ENCODE measurements at places on chromosomes 2 and 18. TPM values are rescaled to one million over a fixed set of nuclear protein-coding genes. Genes with fewer than 3 reads are reported as not detected.
A peak's percentile ranks its signal among the peaks of the same experiment; 100 is the strongest.

DNA sequence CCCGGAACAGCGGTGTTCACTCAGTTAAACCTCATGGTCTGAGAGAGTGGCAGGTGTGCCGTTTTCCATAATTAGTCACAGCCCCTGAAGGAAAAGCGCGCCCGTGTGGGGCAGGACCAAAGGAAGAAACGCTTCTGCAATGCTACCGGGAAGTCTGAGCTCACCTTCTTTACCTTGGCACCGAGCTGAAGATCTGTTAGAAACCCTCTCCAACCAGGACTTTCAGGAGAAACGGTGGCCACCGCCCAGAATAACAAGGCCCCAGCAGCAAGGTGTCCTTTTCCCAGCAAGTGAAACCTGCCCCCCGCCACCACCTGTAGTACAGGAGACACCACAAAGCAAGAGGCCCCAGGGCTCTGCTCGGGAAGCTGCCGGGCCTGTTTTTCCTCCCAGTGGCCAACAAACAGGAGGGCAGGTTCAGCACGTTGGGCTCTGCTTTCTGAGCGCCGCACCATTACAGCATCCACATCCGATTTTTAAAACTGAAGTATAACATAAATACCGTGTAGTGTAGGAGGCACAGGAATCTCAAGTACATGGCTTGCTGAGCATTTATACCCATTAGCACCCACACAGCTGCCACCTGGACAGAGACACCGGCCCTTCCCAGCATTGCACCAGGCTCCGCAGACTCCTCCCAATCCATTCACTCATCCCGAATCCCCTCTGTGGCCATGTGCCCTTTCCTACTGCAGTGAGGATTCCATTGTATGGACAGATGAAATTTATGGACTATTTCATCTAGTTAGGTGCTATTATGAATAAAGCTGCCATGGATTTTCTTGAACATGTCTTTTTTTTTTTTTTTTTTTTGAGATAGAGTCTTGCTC is 121.8 kb upstream of the RIOK3 start:
- DNase-seq: peak; percentile 37

GRCh38 chr2:74779265-74779558 is 54.7 kb upstream of the HK2 start:
- DNase-seq: no peak

DNA sequence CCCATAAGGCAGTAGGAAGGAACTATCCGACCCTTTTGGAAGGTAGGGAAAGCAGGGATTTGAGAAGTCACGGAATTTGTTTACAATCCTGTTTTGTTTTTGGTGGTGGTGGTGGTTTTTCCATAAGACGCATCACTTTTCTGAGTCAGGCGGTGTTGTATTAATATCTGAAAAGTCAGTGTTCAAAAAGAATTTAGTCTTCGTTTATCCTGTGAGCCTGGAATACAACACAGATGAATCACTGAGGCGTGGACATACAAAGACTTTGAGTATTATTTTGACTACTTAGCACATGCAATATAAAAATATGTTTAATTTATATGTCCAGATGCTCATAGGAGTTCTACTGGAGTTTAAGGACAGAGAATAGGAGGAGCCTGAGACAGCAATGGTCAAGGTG is 785 bp downstream of the ZNF892 start:
- DNase-seq: no peak

DNA sequence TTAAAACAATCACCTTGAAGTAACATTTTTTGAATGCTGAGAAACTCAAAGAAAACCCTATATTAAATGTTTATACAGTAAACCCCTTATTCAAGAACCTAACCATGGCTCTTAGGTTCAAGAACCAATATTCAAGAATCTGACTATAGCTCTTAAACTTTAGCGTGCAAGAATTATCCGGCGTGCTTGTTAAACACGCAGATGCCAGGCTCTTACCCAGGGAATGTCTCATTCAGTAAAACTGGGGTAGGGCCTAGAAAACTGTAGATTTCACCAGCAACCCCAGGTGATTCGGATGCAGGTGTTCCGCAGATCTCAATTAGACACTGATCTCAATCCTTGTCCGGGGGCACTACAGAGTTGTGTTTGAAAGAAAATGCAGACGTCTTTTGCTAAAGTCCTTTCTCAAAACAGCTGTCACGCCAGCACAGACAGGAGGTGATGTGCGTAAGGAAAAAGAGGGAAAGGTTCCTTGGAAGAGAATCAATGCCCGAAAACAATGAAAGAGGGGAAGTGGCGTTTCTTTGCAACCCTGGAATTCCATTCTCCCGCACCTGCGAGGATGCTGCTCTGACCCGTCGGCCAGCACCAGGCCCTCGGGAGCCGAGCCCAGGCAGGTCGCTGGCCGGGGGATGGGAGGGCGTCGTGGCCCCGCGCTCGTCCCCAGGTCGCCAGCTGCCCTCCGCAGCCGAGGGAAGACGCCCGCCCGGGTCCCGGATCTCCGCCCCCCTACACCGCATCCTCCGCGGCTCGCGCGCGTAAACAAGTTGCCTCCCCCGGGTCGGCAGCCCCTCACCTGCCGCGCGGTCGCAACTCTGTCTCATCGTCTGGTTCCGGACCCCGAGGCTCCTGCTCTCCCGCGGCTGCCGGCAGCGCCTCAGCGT is 851 bp downstream of the EIF2AK3 start:
- peak; percentile 40 for DNase-seq

GRCh38 chr2:3010001-3010400 is 367.6 kb downstream of the EIPR1 start:
- DNase-seq: no peak

DNA sequence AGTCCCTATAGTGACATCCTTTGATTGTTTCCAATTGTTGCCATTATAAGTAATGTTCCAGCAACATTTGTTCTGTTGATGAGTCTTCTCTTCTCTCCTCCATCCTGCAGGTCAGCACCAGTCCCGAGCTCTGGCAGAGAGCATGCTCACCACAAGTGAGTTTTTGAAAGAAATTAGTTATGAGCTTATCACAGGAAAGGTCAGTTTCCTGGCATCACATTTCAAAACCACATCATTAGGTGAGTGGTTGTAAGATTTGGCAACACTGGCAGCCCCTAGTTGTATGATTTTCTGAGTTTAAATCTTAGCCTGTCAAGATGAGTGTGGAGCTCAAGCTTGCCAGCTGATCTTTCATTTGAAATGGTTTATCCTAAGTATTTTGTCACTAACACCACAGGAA is 149.6 kb downstream of the ESCO1 start:
- DNase-seq: no peak

DNA sequence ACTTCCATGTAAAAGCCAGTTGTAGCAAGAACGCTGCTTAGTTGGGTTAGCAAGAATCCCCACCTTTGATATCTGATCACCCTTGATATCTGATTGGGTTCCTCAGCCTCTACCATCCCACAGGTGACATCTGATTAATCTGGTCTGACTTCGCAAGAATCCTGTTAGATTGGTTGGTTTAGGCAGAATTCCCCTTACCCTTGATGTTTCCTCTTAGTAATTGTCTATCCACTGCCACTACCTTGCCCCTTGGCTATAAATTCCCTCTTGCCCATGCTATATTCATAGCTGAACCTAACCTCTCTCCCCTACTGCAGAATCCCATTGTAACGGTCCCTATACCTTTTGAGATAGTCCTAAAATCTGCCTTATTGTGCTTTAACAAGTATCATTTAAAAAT is 33.1 kb downstream of the PRKRA start:
- DNase-seq: no peak

DNA sequence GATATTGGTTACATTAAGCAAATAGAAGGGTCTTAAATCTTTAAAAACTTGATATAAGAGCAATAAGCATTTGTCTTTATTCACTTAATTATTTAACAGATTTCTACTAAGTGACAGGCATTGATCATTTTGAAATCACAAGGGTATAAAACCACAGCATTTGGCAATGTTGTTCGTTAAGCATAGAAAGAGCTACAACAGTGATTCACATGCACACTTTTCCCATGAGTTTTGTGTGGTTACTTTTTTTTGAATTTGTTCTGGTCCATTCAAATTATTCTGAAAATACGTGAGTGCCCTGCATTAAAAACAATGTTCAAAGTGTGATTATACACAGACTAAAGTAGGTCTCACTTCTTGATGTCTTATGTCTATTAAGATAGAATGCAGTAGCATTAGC is 52.2 kb downstream of the LYPD6B start:
- no peak for DNase-seq

DNA sequence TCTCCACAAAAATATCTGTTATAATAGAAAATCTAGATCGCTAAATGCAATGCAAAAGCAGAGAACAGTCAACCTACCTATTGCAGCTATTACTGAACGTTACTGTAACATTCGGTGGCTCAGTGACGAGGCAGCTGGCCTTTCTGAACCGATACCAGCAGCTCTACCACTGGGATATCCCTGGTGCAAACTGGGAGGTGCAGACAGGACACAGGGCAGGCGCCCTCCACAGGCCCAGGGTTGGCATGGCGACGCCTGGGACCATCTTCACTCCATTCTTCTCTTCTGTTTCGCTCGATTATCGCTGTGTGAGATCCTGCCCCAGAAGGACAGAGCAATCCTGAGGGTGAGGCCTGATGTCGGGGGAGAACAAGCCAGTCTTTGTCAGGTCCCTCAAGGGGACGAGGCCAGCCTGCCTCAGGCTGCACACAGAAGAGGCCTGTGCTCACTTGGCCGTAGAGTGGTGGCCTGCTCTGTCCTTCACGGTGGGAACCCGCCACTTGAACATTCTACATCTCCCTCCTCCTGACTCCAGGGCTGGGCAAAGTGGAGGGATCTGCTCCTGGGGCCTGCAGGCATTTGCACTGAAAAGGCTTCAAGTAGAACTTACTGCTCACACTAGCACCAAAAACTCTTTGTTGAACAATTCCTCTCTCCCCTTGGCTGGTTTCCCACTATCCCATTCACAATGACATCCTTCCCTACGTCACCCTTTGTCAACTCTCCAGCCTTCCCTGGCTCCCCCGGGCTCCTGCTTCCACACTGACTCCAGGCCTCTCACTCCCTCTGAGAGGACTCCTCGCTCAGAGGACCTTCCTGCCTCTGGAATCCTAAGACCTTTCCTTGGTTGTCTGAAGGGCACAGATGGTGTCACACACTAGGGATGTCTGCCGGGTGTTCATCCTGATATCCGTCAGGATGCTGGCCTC is 49.7 kb downstream of the CYRIA start:
- no peak for DNase-seq

GRCh38 chr2:110105608-110106467 is 9.8 kb downstream of the MALL start:
- peak; percentile 67 for DNase-seq

The ANKRD30B gene
- 1.4 TPM for total RNA-seq

The DSG4 gene
- 0.24 TPM for total RNA-seq

The CCDC142 gene
- 35.2 TPM for total RNA-seq

The CERS6 gene
- 14.7 TPM for total RNA-seq

The LRRTM4 gene
- 4.6 TPM for total RNA-seq

The NTSR2 gene
- not detected for total RNA-seq
